SK-N-MC (cell line): ENCODE measurements at places on chromosomes 5 and 9.

DNA sequence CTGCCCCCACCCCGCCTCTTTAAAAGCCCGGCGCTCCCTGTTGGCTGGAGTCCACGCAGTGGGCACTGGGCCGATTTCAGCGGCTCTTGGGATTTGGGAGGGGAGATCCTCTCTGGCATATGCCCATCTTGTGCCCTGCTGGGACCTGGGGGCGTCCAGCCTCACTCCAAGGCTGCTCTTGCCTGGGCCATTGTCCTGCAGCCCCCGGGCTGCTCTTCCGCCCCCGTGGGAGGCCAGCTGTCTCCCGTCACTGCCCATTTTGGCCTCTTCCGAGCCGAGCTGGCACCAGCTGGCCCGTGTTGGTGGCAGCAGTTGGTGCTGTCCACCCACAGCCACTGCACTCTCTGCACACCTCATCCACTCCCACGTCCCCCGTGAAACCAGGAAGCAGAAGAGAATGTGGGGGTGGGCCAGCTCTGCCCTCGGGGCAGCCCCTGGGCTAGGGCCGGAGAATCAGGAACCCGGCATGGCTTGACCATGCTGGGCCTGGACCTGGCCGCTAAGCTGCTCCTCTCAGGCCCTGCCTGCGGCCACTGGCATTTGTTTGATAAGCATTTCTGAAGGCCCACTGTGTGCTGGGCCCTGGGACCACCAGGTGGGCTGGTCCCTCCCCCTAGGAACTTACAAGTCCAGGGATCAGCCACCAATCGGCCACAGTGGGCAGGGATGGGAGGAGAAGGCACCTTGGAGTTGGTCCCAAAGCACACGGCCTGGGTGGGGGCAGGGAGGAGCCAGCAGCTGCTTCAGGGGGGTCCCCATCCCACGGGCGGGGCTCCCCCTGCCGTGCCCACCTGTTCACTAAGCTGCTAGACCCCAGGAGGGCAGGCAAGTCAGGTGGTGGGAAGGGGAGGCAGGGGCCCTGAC is 2.2 kb downstream of the C8G start:
- DNase-seq: no peak

GRCh38 chr9:108743416-108743815 is 112.4 kb downstream of the ACTL7B start:
- no peak for DNase-seq

- DNase-seq: peak; percentile 60
These were observed 30.7 kb upstream of the CCNB1 start for GRCh38 chr5:69136293-69136692.

DNA sequence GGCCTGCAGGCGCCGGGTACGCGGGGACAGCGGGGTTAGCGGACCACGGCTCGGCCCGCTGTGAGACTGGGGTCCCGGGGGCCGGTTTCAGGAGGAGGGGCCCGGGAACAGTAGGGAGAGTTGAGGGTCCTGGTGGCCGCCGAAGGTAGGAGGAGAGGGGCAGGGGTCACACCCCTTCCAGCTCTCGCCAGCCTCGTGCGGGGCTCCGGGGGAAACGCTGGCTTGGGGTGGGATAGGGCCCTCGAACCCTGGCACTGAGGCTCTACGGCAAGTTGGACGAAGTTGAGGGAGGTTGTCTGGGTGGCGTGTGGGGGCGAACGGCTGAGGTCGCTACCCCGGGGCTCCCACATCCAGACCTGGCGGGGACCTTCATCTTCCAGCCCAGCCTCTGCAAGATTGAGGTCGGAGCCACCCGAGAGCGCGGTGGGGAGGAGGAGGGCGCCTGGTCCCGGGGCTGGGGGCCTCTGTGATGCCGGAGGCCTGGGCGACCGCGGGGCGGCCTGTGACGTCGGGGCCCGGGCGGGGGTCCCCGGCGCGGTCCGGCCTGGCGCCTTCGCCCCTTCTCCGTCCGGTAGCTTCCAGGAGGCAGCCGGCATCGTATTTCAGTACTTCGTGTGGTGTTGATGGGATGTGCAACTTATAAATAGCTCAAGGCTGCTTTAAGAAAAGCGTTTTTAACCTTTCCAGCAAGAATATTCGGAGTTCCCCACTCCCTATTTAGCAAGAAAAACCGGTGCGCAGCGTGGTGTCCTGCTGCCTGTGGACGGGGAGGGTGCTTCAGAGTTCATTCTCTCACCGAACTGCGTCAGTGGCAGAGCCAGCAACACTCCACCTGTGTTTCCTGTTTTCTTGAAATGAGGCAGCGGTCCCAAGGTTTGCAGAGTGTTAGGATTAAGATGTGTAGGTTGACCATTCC is 902 bp downstream of the HABP4 start:
- no peak for DNase-seq
